ENCODE measurements at places on chromosomes 13 and 19.

DNA sequence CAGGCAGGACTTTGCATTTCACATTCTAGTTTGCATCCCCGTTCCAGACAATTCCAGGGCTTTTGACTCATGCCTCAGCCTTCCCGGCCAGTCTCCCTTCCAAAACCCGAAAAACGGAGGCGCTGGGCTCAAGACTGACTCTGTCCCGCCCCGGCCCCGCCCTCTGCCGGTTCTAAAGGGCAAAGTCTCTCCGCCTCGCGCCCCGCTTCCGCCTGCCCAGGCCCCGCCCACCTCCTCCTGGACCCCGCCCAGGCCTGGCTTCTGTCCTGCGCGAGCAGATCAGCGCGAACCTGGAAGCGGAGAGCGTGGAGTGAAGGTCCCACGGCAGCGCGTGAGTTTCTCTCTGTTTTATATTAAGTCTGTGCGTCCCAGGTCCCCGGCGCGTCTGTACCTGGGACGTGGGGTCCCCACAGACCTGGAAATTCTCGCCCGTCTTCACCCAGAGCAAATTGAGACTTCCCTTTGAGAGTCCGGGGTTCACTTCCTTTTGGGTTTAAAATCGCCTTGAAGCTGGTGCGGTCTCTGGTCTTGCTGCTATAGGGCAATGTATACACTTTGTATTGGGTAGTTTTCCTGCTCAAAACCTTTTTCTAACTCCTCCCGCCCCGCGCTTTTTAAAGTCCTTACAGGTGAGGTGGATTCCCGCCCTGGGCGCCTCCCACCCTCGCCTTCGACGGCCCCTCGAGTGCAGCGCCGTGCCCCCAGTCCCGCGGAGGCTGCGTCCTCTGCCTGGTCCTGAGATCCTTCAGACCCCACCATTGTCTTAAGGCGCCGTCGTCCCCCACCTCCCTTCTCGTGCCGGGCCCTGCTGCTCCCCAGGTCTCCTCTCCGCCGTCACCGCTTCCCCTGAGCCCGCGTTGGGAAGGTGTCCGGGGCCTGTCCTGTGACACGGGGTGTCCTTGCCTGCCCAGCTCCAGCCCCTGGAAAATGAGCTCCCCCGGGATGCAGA is 31.2 kb downstream of the ZNF701 start:
- DNase-seq: peak; percentile 98

GRCh38 chr19:29690842-29691241 is 24.2 kb downstream of the C19orf12 start:
- no peak for DNase-seq

- DNase-seq: no peak
Observed at GRCh38 chr19:32868206-32868950, 1.2 kb downstream of the SLC7A9 start.

- DNase-seq: no peak
Observed at GRCh38 chr13:33006638-33007037, 9.6 kb upstream of the KL start.

DNA sequence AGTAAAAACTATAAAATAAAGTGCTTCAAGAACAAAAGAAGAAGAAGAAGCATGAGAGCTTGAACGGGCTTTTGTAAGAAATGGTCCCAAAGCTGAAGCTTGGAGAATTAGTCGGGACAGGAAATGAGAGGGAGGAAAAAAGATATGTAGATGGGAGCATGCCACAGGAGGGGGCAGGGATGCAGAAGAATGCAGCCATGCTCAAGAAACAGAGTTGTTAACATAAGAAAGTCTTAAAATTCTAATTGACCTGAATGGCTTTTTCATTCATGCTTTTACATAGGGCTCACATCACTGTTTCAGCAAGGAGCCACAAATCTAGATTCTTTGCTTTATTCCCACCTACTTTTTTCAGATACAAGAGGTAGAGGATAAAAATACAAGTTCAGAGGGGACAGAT is 27.7 kb upstream of the NBEA start:
- no peak for DNase-seq

- no peak for DNase-seq
Observed at GRCh38 chr13:99320693-99321481, 13.7 kb upstream of the GPR183 start.

DNA sequence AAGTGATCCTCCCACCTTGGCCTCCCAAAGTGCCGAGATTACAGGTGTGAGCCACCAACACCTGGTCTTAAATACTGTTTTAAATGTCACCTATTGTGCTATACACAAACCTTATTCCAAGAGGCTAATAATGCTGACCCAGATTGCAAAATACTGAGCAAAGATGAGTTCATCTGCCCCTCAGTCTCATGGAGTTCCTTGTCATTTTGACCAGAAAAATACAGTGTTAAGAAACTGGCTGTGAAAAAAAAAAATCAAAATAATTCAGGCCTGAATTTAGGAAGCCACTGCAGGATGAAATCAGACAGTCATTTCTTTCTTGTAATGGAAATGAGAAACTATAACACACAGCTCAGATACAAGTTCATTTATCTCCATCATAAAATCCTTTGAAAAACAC is 59.9 kb downstream of the TBC1D4 start:
- DNase-seq: no peak

DNA sequence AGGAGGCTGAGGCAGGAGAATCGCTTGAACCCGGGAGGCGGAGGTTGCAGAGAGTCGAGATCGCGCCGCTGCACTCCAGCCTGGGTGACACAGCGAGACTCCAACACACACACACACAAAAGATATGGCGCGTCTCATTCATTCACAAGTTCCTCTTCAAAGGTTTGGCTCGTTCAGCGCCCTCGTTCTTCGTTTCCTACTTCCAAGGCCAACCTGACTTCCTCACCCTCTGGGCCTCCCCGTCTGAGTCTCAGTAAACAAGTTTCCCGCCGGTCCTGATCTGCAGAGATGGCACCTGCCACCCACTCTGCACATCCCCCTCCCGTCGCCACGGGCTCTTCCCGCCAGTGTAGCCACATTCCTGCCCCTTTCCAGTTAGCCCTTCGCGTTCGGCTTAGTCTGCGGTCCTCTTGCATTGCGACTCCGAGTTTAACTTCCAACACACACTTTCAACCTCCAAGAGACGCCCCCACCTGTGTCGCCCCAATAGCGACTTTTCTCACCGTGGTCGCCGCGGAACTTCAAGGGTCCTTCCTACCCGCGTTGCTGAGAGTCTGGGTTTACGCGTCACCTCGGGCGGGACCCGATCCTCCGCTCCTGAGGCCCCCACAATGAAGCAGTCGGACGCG is 1.3 kb upstream of the BSG start:
- peak; percentile 47 for DNase-seq

GRCh38 chr19:48510421-48511268 is 990 bp downstream of the LMTK3 start:
- peak; percentile 78 for DNase-seq

DNA sequence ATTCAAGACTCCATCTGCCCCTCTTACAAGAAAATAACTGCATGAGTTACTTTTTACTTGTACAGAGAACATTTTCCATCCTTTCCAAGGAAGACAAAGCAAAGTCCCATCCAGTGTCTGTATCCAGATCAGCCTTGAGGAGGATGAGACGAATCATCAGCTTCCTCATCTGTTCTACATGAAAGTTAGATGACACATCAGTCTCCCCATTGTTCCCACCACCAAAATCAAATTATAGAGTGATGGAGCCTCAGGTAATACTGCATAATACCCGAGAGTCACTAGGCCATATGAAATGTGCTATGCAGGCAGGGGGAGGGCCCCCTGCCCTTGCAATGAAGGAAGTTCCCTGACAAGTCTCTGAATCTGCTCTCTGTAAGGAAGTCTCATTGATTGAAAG is 1244.6 kb upstream of the SLC10A2 start:
- no peak for DNase-seq

DNA sequence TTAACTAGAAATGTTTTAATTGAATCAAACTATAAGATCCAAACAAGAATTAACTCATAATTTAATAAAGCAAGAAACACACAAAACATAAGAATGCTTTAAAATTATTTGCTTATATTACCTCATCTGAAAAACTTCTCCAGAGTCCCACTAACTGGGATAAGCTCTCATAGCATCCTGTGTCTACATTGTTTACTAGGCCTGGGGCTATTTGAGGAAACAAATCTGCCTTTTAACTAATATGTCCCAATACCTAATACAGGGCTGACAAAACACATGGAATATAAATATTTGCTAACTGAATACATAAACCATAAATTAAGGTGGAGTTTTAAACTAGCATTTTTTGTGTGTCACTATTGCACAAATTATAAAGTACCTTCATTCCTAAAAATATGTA is 1399.8 kb upstream of the SLC10A2 start:
- no peak for DNase-seq

DNA sequence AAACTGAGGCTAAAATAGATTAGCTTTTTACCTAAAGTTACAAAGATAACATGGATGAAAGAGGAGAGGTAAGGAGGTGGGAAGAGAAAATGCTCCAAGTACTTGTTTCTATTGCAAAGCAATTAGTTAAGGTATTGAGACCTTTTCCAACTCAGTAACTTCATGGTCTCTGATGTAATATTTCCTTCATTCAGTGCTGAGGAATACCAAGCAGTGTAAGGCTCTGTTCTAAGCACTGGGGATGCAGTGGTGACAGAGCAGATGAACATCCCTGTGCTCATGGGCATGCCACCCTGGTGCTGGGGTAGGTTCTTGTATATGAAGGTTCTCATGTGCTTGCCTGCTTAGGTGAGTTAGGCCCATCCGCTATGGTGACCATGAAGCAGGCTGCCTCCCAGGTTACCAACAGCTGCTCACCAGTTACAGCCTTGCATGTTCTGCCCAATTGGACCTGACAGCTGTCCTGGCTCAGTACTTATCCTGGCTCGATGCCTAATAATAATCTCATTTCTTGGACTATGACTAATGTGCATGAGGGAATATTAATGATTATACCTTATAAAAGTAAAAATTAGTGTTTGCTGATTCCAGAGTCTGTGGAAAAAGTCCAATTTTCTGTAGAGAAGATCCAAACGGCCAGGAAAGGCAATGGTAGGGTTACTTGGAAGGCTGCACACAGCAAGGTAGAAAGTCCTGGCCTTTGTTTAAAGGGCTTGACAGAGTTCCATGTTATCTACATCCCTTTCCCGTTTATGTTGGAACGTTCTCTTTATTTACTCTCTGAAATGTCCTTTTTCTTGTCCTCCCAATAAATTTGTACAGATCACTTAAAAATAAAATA is 48.3 kb downstream of the LATS2 start:
- DNase-seq: no peak

- DNase-seq: no peak
Observed at GRCh38 chr13:23593148-23593547, 22.9 kb downstream of the TNFRSF19 start.

DNA sequence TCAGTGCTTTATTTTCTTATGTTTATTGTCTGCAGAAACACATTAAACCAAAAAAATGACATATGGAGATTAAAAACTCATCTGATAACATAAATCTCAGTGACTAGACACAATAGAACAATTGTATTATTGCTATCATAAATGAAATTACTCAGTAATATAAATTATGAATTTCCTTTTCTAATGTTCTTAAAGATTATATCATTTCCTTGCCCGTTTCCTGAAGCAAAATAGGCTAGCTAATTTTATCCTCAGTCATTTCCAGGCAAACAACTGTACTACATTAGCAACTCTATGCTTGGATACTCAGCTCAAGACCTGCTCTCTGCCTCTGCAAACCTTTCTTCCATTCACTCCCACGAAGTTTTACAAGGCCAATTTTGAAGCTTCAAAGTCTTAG is 61.2 kb downstream of the RFC3 start:
- no peak for DNase-seq

- DNase-seq: no peak
Observed at GRCh38 chr19:6402058-6402457, 9.1 kb upstream of the GTF2F1 start.

DNA sequence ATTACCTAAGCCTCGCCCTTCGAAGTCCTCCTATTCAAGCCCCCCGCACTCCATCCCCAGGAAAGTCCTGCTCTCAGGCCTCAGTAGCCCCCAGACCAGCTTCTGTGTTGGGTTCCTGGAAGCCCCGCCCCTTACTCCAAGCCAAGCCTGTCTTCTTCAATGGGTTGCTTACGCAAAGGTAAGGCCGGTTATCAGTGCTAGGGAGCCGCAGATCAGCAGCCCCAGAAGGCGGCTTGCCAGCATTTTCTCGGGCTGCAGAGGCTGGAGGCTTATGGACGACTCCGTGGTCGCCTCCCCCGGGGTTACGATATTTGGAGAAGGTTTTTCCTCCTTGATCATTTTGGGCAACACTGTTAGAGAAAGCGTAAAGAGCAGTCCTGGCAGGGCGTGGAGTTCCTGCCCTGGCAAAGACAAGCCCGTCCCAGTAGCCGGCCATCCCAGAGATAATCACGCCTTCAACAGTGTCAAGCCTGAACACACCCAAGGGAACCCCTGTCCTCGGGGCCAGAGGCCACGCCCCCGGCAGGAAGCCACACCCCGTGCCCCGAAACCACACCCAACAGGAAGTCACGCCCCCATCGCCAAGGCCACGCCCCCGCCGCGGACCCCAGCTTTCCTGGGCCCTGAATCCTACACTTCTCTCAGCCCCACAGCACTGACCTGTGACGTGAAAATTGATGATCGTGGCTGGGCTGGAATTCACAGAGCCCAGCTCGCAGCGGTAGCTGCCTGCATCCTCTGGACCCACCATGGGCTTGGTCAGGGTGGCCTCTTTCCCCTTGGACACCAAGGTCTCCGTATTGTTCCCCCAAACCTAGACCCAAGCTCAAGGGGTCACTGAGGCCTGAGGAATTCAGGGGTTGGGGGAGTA is 954 bp upstream of the RASIP1 start:
- DNase-seq: peak; percentile 79

GRCh38 chr19:7909471-7910067 is 5.1 kb upstream of the TGFBR3L start:
- DNase-seq: no peak

DNA sequence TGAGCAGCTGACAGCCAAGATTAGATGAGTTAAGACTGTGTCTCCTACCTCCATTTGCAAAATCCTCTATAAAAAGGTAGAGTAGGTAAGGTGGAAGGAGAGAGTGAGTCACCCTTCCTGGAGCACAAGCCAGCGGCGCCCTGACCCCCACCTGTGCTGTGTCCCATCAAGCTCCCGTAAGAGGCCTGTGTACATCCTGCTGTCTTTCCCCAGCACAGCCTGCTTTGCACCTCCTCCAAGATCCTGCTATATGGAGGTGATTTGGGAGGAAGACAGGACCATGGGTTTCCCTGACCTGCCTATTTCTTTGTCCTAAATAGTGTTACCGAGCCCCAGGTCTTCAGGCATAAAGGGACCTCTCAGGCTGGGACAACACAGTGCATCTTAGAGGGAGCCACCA is 62.3 kb upstream of the UQCRFS1 start:
- no peak for DNase-seq

DNA sequence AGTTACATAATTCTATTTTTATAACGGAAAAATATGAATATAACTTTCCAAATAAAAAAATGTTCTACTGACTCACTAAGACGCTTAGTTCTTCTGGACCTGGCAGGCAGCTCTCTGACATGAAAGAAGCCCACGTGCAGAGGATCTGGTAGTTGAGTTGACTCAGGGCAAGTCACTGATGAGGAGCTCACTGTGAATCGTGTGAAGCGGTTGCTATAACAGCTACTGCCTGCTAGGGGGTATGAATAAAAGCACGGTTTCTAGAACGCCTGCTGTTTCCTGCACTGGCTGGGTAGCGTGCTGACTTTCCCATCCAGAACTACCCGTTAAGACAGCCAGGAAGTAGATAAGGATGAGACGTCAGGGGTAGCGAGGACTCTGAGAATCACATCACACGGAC is 54.7 kb upstream of the WASF3 start:
- DNase-seq: no peak
